ENCODE measurements at places on chromosomes 3 and 15.

DNA sequence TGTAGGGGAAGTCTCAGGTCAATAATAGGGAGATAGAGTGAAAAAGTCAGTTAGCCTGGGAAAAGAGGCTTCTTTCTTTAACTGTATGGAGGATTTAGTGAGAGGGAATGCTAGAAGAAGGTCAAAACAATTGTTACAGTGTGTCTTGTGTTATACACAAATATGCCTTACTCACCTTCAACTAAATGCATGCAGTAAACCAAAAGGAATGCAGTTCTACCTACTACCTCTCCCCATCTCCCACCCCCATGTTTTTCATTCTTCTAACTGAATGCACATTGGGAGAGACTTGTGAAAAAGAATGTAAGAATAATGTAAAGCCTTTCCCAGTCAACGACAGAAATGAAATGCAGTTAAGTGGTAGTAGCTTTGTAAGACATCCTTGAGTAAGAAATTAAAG is 33.8 kb downstream of the CCDC66 start:
- DNase-seq, result no peak

- DNase-seq, result no peak
These were observed 143.8 kb downstream of the TPRA1 start for GRCh38 chr3:127446756-127447155.

DNA sequence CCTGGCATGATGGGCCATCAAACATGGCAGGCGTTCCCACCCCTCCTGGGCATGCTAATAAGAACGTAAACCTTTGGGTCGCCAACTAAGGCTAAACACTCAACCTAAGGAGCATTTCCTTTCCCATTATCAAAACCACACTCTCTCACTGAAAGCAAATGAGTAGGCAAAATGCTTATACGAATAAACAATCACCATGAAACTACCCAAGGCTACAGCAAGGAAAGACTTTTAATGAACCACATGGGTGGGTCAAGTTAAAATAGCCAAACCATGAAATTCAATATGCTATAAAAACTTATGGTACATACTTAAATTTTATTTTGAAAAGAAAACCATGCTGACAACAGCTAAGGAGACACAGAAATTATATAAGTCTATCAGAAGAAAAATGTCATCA is 180.6 kb downstream of the OSBPL10 start:
- no peak for DNase-seq

GRCh38 chr15:31500766-31501449 is 174.3 kb downstream of the KLF13 start:
- no peak for DNase-seq

GRCh38 chr15:36970522-36970921 is 129.8 kb downstream of the MEIS2 start:
- DNase-seq, result no peak

DNA sequence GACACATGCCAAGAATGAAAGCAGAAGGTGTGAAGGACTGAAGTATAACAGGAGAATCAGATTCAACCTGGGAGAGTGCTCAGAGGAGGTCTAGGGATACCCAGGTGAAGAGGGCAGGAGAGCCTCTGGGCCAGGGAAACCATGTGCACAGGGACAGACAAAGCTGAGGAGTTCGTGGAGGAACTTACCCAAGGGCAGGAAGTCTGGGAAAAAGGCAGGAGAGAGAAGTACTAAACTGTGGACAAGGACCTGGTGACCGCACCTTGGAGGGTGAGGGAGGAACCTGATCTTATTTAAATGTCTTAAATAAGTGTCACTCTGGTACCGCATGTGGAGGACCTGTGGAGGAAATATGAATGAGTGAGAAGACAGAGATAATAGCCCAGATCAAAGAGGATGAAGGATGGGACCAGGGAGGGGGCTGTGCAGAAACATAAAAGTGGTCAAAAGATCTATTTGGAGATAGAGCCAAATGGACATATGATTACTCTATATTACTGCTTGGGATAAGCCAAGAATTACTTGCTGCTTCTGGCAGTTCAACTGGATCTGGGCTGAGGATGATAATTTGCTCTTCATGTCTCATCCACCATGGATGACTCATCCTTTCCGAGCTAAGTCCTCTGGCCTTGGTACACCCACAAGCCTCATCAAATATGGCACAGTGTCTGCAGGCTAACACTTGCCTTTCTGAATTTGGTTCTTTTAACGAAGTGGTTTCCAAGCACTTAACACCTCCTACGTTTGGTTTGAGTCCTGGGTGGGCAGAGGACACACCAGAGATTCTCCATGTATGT is 116.9 kb upstream of the NMNAT3 start:
- no peak for DNase-seq

DNA sequence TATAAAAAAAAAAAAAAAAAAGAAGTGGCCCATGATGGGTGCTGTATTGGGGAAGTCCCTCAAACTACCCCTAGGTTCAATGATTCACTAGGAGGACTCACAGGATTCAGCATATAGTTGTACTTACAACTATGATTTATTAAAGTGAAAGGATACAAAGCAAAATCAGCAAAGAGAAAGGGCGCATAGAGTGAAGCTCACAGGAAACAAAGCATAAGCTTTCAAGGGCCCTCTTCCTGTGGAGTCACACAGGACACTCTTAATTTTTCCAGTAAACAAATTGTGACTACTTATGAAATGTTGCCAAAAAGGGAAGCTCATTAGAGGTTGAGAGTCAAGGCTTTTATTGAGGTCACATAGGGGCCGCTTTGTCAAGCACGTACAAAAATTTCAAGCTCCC is 153.7 kb upstream of the GAP43 start:
- DNase-seq, result no peak

- no peak for DNase-seq
These were observed 401.7 kb upstream of the CDIN1 start for GRCh38 chr15:36177590-36178302.

GRCh38 chr3:189490749-189491148 is 140.4 kb upstream of the TP63 start:
- no peak for DNase-seq

- no peak for DNase-seq
These were observed 79.7 kb upstream of the SNRK start for GRCh38 chr3:43206632-43207031.

Data from progenitor cell of endocrine pancreas (in vitro differentiated cells).